ENCODE measurements at places on chromosomes 5 and 9. TPM values are rescaled to one million over a fixed set of nuclear protein-coding genes. Genes with fewer than 3 reads are reported as not detected.

Gene DHX29
- 38.4 TPM for total RNA-seq

Gene TERT
- not detected for total RNA-seq

Gene B4GALT1
- total RNA-seq: 32.3 TPM

Gene TRMT10B
- total RNA-seq: 4.1 TPM

Gene GHR
- total RNA-seq: 3.5 TPM

Gene GRIN1
- 0.15 TPM for total RNA-seq

Gene S100Z
- total RNA-seq: not detected

Gene SIT1
- not detected for total RNA-seq

Gene ZNF658
- 6.1 TPM for total RNA-seq

Gene TRPM6
- total RNA-seq: under 0.01 TPM

Gene SLC45A2
- not detected for total RNA-seq

Gene MLLT3
- total RNA-seq: 37.1 TPM

Gene QRFP
- not detected for total RNA-seq

Gene FCN1
- not detected for total RNA-seq

Gene TMEM174
- total RNA-seq: not detected

Gene UNC13B
- total RNA-seq: 43.8 TPM

Gene ENHO
- not detected for total RNA-seq

Gene MARCHF11
- total RNA-seq: not detected

Gene EPB41L4B
- total RNA-seq: 0.15 TPM

Gene PRKAA1
- total RNA-seq: 163 TPM

Gene ITGA1
- total RNA-seq: 4.1 TPM

Gene KIF27
- 3.8 TPM for total RNA-seq

Gene PLPP7
- total RNA-seq: 9.3 TPM

Gene IGFBPL1
- total RNA-seq: not detected

Gene THBS4
- total RNA-seq: 11.9 TPM

Gene ECM2
- 5.7 TPM for total RNA-seq

Gene MARCOL
- not detected for total RNA-seq

Gene RBM22
- 24.1 TPM for total RNA-seq

Gene WDR5
- 17.0 TPM for total RNA-seq

Gene PITX1
- 12.6 TPM for total RNA-seq

Gene PJA2
- 119 TPM for total RNA-seq

Gene MAP1B
- 421 TPM for total RNA-seq

Gene F2RL2
- 42.3 TPM for total RNA-seq

Gene HMCN2
- under 0.01 TPM for total RNA-seq

Gene FST
- 73.6 TPM for total RNA-seq

Gene TICAM2
- 11.8 TPM for total RNA-seq

Gene SPINK7
- total RNA-seq: not detected

Gene LHX2
- total RNA-seq: not detected

Gene ACSL6
- not detected for total RNA-seq

Gene DRD1
- under 0.01 TPM for total RNA-seq

Gene SMU1
- total RNA-seq: 33.4 TPM

Gene GAS1
- 37.4 TPM for total RNA-seq

Gene LRRC14B
- total RNA-seq: not detected

Gene SLC25A25
- total RNA-seq: 25.5 TPM

Gene PCDH1
- total RNA-seq: 0.33 TPM

Gene TBCA
- total RNA-seq: 69.6 TPM

Gene ZCCHC7
- total RNA-seq: 23.7 TPM

Gene TAF11L10
- total RNA-seq: not detected

Gene OTP
- total RNA-seq: not detected

Gene C9orf50
- 0.44 TPM for total RNA-seq

Gene UGT3A1
- not detected for total RNA-seq

Gene SLC36A3
- not detected for total RNA-seq

Gene NIM1K
- 9.1 TPM for total RNA-seq

Gene TXNDC8
- not detected for total RNA-seq

Gene HK3
- total RNA-seq: not detected

Gene RLN2
- not detected for total RNA-seq

Gene BTNL9
- total RNA-seq: not detected

Gene PHYHD1
- 18.7 TPM for total RNA-seq

Gene TAF7
- total RNA-seq: 70.8 TPM
